ENCODE measurements at places on chromosomes 5 and 9.

DNA sequence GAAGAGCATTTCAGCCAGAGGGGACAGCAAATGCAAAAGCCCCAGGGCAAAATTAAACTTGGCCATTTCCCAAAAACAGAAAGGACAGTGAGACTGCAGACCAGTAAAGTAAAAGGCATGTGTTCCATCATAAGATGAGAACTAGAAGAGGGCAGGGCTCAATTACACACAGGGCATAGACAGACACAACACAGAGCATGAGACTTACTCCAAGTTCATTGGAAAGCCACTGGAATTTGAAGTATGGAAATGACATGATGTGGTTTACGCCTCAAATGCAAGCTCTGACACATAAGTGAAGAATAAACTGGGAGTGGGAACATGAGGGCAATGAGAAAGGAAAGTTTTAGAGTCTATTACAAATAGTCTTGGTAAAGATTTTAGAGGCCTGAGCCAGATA lies 446.6 kb upstream of the GRIA1 start:
- DNase-seq: no peak

DNA sequence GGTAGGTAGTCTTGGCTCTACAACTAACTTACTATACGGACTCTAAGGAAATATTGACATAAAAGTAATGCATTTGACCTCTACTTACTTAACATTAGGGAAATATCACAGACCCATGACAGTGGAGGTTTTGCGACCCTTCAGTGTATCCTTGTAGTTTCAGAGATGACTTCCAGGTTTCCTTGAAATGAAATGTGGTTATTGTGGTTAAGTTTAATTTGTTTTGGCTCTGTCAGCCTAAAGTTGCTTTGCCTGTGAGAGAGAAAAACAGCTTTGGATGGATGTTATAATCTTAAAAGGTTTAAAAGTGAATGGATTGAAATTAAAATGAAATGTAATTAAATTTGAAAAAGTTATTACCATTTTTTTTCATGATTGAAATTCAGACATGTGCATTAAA lies 42.9 kb downstream of the LRRTM2 start:
- peak; percentile 6 for DNase-seq

GRCh38 chr9:28518439-28518838 lies 945.2 kb upstream of the C9orf72 start:
- DNase-seq: no peak

DNA sequence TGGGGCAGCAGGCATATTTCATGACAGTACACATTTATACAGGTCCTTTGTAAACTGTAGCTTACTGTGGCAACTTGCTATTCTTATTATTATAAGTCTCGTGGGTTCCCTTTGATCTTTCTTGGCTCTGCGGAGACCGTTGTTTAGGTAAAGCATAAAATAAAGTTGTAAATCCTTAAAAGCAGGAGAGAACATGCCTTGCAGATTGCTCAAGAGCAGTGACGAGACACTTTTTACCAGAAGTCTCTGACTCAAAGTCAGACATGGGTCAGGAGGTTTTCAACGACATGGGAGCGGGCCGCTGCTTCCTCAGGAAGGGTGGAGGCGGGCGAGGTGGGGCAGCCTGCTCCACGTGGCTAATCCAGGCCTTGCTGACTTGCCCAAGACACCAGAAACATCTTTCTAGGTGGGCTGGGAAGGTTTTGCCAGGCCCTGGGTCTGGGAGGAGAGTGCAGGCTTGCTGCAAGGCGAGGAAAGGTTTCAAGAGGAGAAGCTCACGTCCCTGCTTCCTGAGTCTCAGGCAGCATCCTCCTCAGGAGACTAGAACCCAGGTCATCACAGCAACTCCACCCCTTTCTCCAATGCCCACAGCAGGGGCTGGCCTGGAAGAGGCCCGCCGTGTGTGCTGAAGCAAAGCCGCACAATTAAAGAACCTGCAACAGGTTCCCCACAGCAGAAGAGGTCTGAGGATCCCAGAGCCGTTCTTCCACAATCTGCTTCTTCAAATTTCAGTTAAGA lies 6.5 kb downstream of the TBC1D2 start:
- peak; percentile 94 for DNase-seq

- no peak for DNase-seq
These were observed 76.7 kb downstream of the TRIM32 start for GRCh38 chr9:116763770-116764169.

Data from H4 (cell line).